ENCODE measurements at places on chromosomes 2 and 18.

DNA sequence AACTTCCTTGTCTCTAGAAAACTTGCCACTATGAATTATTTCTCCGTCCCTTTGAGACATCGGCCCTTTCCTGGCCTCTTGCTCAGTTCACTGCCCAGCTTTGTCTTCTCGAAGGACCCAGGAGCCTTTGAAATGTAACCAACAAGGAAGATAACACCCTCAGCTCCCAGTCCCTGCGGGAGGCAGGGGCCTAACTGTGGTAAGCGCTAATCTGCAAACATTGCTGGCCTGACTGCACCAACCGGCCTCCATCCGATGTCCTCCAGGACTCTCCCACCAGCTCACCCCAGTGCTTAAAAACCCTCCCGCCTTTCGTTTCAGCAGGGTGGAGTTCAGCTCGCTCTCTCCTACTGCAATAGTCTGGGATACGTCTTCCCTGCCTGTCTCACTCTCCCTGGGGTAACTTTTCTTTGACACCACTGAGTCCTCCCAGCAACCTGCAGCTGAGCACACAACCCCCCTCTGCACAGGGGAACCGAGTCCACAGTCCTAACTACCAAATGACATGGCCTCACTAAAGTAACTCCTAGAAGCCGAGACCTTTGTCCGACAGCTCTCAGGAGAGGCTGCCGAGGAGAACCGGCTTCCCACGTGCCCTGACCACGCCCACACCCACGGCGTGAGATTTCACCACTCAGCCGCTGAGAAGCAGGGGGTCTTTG lies 76.1 kb downstream of the MBP start:
- no peak for DNase-seq

DNA sequence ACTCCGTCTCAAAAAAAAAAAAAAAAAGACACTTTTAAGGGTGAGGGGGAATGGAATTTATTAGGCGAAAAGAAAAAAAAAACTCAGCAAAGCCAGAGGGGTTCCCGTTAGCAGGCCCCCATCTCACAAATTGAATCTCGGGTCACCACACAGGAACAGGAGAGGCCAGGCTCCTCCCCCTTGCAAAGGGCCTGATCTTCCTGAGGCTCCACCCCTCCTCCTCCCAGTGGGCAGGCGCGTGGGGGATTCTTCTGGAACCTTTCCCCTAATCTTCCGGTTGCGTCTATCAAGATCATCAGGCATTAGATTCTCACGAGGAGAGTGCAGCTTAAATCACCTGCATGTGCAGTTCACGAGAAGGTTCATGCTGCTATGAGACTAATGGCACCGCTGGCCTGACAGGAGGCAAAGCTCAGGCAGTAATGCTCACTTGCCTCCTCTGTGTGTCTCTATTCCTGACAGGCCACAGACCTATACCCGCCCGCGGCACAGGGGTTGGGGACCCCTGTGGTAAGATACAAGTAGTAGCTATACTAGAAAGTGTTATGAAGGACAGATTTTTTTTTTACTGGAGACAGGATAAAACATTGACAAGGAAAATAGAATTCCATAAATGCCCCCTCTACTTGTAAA lies 45.8 kb downstream of the TAF4B start:
- no peak for DNase-seq

- DNase-seq, result no peak
Observed at GRCh38 chr2:37766106-37766505, 94.7 kb upstream of the CDC42EP3 start.

DNA sequence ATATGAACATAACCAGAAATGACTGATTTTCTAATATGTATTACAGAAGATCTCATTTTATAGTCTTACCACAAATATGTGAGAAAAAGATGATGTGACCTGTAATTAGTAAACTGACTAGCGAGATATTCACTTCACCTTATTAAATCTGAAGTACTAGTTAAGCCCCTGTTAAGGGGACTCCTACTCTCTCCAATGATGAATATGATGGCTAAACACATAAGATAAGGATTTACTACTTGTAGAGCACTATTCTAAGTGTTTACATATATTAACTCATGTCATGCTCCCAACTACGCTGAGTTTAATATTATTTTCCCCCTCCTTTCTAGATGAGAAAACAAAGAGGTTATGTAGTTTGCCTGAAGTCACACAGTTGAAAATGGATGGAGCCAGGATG lies 40.9 kb downstream of the SP3 start:
- no peak for DNase-seq

- DNase-seq, result no peak
Observed at GRCh38 chr2:98374958-98375570, 28.8 kb downstream of the CNGA3 start.

DNA sequence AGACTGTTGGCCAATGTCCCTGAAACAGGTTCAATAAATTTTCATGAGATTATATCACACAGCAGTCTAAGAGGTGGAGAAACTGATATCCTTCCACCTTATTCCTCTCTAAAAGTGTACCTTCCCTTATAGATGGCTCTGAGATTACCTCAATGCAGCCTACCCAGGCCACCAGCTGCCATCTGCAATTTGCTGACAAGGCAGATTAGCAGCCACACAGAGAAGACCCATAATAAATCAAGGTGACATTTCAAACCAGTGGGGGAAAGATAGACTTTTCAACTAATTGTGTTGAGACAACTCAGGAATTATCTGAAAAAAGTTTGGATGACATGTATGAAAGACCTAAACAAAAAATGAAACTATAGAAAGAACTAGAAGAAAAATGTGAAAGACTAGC lies 43.2 kb downstream of the ZBTB7C start:
- no peak for DNase-seq

DNA sequence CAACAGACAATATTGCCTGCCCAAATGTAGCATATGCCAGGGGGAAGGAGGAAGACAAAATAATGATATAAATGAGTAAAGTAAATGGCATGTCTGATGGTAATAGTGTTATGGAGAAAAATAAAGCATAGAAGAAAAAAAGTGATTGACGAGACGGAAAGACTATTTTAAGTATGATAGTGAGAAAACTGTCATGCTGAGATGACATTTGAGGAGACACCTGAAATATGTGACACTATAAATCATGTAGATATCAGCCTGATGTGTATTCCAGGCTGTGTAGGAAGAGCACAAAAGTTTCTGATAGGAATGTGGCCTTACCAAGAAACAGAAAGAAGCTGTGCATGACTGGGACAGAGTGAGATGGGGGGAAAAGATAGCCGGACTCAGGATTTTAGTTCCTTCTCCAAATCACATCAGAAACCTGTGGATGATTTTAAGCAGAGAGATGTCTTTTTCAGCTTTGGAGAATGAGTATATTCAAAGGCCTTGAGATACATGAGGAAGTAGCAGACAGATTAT lies 387.3 kb upstream of the SYT4 start:
- no peak for DNase-seq

DNA sequence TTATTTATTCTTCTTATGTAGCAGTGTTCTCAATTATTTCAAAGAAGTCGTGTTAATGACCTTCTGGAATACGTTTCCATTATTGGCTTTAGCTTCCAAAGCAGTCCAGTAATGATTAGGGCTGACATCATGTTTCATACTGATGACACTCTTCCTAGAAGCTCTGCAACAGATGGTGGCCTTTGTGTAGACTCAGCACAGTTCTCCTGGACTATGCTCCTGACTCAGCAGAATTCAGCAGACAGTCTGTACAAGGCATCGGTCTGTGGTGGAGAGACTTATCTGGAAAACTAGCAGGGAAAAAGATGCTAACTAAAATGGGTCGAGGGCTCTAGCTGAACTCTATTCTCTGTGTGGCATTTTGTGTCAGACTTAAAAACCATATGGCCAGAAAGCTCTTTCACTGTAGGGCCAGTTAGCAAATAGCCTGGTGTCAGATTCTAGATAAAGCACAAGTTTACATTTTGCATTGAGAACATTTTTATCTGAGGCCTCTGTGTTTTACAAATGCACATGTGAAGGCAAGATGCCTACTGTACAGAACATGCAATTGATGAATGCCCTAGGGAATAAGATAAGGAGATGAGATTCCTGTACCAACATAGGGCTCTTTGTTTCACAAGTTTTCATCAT lies 35.1 kb downstream of the GULP1 start:
- DNase-seq, result no peak

GRCh38 chr2:189504238-189504637 lies 63.0 kb downstream of the WDR75 start:
- DNase-seq, result no peak

DNA sequence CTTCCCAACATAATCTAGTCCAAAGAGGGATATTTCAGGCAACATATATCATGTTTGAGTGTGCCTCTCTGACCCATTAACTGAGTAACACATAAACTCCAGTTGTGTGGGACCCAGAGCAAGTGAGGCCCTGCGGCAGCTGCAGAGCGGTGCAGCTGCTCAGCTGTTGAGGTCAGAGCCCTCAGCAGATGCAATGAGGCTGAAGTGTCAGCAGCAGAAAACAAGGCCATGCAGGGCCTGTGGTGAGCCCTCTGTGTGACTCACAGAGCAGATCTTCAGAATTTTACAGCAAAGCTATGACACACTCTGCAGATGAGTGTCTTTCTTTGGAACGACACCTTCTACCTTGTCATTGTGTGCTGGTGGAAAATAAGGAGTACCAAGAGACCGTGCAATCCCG lies 168.5 kb downstream of the CBLN2 start:
- no peak for DNase-seq

GRCh38 chr2:133107058-133107815 lies 437.2 kb upstream of the LYPD1 start:
- DNase-seq, result no peak

DNA sequence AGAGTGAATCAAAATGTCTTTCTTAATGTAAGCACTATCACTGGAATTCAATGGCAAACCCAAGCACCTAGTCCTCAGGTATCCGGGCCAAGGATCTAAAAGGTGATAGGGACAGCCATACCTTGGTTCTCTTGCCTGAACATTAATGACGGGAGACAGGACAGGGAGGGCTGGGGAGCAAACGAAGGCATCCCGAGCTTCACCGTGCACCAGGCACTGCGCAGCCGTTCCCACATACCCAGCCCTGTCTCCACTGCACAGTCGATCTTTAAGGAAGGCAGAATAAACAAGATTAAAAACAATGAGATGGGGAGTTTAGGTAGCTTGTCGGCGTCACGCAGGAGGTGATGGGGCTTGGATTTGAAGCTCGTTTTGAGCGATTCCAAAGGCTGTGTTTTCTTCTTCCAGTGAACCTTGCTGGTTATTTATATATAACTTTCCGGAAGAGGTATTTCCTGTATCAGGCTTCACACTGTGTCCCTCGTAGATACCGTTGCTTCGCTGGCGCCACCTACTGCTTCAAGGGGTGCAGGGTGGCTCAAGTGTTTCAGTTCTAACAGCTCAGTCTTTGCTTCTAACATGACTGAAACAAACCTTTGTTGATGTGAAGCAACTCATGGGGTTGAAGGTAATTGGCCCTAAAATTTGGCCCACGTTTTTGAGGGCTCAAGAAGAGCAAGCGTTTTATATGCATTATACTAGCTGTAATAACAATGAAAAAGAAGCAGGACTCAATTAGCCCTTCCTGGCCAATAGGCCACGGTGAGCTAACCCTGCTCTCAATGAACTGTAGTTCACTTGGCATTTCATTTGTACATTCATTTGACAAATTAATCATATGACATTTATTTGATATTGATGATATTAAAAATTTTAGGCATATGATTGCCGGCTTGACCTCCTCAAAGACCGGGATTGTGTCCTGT lies 77.4 kb downstream of the DCDC2C start:
- no peak for DNase-seq

DNA sequence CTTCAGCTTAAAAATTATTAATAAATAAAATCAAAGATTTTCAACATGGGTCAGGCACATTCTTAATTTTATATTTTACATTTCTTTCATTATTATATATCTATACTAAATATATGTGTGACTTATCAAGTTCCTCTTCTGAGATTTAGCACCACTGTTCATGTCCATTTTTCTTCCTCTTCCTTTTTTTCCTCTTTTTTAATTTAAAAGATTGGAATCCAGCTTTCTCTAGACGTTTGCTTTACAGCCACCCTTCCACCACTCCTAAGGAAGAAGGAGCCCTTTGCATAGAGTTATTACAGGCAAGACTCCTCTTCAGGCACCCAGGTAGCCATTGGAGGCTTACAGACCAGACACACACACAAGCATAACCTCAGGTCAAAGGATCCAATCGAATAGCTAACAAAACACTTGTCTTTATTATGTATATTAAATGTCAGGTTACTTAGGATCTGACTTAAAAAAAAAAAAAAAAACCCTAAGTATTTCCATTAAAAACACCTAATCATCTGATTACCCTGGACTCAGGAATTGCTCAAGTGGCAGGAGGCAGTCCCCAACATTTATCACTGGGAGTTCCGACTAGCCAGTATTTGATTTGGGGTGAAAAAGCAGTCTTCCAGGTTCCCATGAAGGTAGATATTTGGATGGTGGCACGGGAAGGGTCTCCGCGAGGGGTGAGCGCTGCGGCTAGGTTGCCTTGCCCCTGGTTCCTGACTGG lies 2.4 kb upstream of the ZEB2 start:
- DNase-seq, result no peak

DNA sequence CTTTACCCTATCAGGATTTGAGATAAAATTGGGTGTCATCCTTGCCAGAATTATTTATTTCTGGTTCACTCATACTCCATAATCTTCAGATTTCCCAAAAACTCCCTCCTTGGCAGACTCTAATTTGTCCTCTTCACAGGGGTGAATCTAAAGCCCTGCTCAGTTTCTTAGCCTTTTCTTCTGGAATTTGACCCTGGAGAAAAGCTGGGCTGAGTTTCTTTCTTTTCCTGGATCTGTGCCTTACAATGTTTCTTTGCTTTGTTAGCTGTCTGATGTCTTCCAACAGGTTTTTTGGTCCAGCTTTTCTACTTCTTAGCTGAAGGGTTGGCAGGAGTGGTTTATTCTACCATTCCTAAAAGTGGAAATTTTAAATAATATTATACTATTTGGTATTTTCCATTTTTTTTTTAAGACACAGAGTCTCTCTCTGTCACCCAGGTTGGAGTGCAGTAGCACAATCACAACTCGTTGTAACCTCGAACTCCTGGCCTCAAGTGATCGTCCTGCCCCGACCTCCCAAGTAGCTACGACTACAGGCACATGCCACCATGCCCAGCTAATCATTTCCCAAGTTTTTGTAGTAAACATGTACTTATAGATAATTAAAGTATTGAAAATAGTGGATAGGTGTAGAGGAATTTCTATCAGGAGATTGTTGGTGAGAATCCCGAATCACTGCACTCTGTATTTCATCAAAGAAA lies 138.4 kb upstream of the TWIST2 start:
- DNase-seq, result no peak

- no peak for DNase-seq
Observed at GRCh38 chr2:100749771-100750542, 70.0 kb upstream of the NPAS2 start.

DNA sequence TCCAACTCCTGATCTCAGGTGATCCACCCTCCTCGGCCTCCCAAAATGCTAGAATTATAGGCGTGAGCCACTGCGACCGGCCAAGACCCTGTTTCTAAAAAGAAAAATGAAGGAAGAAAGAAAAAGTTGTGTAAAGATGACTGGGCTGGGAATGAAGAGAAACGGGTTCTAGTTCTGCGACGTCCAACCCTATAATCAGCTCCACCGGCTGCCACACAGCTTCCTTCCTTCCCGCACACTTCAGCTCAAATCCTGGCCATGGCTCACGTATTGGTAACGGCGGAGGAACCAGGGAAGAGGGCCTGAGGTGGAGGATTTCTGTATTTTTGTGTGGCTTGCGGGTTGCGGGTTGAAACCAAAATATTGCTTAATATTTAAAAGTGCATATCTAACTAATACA lies 88.1 kb downstream of the MYL12B start:
- no peak for DNase-seq

- DNase-seq, result no peak
Observed at GRCh38 chr2:98282109-98282508, 64.1 kb upstream of the CNGA3 start.

- DNase-seq, result no peak
Observed at GRCh38 chr2:223538920-223539440, 63.2 kb downstream of the SCG2 start.

GRCh38 chr2:9897846-9898245 lies 53.6 kb upstream of the GRHL1 start:
- DNase-seq, result no peak
